Activated B cell treated with CpG ODN at 0.5 μM for 24 hours (primary cell): ENCODE measurements at places on chromosomes 4 and X.

DNA sequence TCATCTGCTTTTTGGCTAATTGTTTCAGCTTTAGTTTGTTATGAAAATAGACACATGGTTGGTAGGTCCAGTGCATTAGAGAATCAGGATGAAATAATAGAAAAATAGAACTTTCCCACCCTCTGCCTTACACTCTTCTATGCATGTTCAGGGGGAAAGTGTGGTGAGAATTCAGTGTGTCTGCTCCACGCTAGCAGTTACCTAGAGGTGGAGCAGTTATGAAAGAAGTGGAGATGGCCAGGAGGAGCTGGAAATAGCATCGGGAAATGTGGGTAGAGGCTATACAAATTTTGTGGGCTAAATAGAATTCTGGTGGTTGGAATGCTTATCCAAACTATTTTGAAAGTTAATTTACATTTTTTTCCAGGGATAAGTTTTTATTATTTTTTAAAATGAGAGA lies 91.4 kb upstream of the MAD2L1 start:
- no peak for DNase-seq

DNA sequence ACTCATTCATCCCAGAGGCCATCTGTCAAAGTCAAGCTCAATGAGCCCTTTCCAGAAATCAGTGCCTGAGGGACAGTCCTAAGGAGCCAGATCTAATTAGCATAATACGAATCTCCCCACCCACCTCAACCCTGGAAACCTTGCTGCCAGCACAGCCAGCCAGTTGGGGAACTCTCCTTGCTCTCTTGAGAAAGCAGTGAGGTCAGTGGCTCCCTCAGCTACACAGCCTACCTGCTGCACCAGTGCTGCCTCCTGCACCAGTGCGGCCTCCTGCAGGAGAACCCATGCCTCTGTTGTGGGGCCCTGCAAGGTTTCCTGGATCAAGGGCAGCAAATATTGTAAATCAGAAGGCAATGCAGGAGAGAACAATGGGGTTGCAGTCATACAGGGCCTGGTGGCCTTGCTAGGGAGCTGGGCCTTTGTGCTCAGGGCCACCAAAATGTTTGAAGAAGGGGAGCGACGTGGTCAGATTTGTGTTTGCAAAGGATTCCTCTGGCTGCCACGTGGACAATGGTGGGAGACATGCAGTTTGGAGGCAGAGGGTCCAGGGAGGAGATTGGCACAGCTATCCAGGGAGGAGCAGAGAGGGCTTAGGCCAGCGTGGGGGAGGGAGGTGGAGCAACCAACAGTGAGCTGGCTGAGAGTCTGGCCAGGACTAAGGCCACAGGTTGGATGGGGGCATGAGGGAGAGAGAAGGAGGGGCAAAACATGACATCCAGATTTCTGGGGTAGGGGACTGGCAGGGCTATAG lies 124.3 kb upstream of the MAMLD1 start:
- no peak for DNase-seq

DNA sequence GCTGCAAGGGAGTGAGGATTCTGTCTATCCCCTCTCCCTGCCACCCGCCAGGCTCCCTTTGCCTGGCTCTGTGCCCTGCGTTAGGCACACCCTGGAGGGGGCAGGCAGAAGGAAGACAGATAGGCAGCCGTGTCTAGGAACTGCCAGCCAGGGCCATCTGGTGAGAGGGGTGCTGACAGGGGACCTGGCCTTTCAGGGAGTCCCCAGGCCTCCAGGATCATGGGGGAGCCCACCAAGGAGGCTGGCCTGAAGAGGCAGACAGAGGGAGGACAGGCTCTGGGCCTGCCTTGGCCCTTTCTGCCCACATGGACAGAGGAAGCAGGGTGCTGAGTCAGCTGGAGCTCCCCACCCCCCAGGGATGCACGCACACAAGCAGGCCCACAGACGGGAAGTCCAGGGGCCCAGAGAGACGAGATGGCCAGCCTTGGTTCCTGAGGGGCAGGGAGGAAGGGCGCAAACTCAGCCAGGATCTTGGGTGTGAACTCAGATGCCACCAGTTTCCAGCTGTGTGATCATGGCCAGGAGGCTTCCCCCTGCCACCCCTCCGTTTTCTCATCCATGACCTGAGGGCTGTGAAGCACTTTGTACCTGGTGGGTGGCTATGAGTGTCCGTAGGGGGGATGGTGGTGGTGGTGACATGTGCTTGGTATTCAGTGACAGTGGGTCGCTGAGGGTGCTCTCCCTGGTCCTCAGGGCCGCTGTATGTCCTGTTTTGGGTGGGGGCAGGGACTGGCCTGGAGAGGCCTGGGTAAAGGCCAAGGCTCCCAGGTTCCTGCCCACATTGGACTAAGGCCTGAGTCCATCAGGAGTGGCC lies 1.8 kb downstream of the SH3BP2 start:
- no peak for DNase-seq

DNA sequence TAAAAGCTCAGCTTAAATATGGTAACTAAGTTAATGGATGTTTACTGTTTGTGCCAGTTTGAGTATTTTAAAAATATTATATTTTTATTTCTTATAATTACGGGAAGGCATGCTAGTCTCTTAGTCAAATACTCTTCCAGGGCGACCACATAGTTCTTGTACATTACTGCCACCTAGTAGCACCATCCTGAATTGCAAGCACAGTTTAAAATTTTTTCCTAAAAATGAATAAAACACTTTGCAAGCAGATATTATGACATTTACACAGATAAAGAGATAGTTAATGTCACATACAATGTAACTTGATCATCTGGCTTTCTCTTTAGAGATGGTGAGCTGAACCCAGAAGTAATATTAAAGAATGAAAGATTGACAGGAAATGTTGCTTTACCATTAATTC lies 11.5 kb downstream of the NDP start:
- DNase-seq, result no peak

DNA sequence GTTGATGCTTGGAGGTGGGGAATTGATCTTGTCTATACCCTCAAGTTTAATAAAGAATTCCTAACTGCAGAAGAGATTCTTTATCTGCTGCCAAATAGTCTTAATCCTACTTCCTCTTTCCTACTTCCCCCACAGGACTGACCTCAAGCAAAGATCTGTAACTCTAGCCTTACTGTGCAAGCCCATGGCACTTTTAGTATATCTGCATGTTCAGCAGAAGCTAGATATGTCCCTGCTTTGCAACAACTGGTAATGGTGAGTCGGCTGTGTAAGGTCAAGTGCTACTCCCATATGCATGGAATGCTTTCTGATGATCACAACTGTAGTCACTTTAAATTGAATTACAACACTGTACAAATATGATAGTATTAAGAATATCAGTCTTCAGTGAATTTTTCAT lies 26.3 kb upstream of the PDS5A start:
- DNase-seq, result no peak

- no peak for DNase-seq
Observed at GRCh38 chr4:89140168-89140759, 28.9 kb downstream of the TIGD2 start.

GRCh38 chr4:104971462-104971861 lies 175.2 kb upstream of the TET2 start:
- no peak for DNase-seq

GRCh38 chr4:8688041-8688907 lies 95.7 kb downstream of the CPZ start:
- DNase-seq, result no peak

DNA sequence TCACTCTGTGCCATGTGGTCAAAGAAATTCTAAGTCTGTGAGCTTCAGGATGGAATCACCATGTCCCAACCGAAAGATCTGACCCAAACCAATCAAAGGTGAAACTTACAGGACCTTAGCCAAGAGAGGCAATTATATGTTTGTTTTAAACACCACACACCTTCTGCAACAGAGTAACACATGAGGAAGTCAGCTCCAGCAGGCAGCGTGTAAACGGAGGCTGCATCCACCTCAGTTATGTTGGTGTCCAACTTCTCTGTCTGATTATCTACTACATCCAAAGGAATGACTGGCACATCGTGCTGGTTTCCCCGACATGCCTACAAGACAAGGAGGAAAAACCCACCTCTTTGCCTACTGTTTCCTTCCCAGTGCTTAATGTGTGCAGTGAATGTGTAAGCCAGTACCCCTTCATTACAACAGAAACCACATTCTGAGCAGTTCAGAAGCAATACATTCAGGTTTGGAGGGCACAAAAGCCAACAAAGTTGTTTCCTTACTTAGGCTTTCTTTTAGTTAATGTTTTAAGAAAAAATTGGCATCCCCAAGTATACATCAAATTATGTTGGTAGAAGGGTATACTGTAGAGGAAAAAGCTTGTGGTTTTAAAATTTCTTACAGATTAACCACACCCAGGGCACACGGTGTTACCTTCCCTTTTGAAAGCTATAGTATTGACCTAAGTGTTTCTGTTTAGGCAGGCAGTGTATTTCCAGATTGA lies 12.4 kb downstream of the CASP6 start:
- no peak for DNase-seq

- no peak for DNase-seq
Observed at GRCh38 chr4:173535165-173535902, 5.3 kb upstream of the HAND2 start.

DNA sequence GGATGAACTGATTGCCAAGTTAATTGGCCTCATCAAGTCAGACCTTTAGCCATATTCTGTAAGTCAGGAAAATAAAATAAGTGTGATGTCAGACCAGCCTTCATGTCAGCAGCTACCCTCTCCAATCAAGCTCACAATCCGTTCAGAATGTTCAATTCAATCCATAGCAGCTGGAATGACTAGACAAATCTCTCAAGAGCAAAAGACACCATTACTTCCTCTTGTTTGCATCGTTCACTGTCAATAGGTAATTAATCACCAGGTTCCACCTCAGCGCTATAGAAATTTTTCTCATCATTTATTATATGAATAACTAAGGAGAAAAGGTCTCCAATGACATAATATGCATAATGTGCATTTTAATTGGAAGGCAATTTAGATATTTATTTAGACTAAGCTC lies 321.0 kb upstream of the GRIA3 start:
- no peak for DNase-seq

- DNase-seq, result no peak
Observed at GRCh38 chr4:38382520-38382919, 281.5 kb upstream of the KLF3 start.

DNA sequence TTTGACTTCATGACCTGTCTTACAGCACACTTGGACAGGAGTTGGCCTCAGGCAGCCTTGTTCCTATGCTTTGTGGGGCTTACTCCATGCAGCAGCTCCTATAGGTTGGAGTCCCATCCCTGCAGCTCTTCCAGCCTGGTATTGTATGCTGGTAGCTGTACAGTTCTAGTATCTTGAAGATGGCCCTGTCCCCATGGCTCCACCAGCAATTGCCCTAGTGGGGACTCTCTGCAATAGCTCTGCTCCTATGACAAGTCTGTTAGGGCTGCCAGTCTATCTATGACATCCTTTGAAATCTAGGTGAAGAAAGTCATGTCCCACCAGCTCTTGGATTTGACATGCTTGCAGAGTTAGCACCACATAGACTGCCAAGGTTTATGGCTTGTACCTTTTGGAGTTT lies 252.6 kb downstream of the ANTXR2 start:
- no peak for DNase-seq

DNA sequence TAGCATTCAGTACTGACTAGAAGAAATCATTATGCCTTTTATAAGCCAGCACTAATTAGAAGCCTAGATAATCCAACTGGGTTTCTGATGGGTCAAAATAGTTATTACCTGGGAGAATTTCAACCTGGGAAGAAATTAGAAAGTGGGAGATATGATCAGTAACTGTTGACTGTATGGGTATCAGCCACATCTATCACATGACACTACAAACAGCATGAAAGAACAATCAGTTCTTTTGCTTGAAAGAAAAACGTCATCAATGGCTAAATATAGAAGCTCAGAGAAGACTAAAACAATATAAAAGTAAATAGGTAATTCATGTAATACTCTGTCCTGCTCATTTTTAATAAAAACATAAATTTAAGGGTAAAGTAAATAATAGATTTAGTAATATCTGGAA lies 145.1 kb downstream of the CAMK2D start:
- no peak for DNase-seq

DNA sequence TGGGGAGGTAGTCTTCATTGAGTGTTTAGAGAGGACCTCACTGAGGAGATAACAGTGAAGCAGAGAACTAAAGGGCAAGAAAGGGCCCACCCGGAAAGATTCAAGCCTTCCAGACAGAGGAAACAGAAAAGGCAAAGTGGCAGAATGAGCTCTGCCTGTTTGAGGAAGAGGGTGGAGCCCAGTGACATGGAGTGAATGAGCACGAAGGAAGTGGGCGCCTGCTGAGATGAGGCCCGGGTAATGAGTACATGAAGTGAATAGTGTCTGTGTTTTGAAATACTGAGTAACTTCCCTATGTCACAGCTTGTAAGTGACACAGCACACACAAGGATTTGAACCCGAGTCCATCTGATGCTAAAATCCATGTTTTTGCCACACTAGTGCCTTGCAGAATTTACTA lies 32.5 kb upstream of the TLR2 start:
- no peak for DNase-seq

DNA sequence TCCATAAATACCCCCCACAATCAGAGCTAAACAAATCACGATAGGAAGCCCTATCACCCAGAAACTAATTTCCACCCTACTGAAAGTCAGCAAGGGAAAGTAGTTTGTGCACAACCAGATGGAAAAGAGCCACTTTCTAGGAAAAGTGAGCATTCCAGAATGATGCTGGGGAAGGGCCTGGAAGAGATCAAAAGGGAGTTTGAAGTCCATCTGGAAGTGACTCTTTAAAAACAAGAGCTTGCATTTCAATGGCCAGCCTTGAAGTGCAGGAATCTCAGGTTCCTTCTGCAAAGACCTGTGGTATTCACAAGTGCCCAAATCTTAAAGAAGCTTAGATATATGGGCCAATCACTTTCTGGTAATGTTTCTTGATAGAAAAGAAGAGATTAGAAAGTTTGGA lies 97.0 kb upstream of the LDB2 start:
- no peak for DNase-seq

- no peak for DNase-seq
Observed at GRCh38 chrX:8049827-8050226, 121.2 kb downstream of the VCX2 start.

- no peak for DNase-seq
Observed at GRCh38 chr4:187903106-187903505, 92.5 kb upstream of the ZFP42 start.

- no peak for DNase-seq
Observed at GRCh38 chr4:41320278-41320677, 63.5 kb downstream of the UCHL1 start.

DNA sequence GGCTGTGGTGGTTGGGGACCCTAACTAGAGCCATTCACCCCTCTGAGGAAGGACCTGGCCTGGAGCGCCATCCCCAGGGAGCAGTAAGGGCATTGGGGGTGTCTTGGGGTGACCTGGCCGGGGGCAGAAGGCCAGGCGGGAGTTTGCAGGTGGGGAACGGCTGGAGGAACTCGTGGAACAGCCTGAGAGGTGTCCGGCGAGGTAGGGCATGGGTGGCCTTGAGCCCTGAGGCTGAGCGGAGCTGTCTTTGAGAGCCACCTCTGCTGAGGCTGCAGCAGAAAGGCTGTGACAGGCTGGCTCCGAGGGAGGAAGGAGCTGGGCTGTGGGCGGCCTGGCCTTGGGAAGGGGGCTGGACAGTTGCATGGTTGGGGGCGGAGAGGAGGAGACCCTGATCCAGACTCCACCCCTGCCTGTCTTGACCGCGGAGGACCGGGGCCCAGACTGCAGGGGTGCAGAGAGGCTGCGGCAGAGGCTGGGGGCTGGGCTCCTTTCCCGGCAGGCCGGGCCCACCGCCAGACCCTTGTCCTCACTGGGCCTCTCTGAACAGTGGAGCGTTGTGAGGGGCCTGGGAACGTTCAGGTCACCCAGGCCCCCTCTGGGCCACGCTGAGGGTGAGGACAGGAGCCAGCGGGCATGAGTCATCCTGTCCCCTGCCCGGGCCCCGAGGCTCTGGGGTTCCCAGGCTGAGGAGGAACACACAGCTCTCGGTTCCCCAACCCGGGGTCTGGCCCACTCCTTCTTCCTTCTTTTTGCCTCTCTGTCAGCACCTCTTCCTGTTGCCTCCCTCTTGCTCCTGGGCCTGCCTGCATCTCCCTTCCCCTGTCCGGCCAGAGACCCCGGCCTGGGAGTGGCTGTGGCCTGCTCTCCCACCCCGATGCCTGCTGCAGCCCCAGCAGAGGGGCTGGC lies 8.1 kb downstream of the SH3BP2 start:
- peak; percentile 60 for DNase-seq
